ENCODE measurements at places on chromosomes 4 and X. TPM values are rescaled to one million over a fixed set of nuclear protein-coding genes. Genes with fewer than 3 reads are reported as not detected.

Gene MID1
- total RNA-seq = 0.27 TPM

Gene HOPX
- 124 TPM for total RNA-seq

Gene EGFL6
- 0.64 TPM for total RNA-seq

Gene TMPRSS11B
- total RNA-seq = not detected

Gene PTCHD1
- not detected for total RNA-seq

Gene ABHD18
- 18.9 TPM for total RNA-seq

Gene ZFP42
- not detected for total RNA-seq

Gene ADAMTS3
- total RNA-seq = not detected

Gene COX7B2
- not detected for total RNA-seq

Gene ELF4
- 28.2 TPM for total RNA-seq

Gene TMEM31
- 0.44 TPM for total RNA-seq

Gene EFHC2
- 0.58 TPM for total RNA-seq

Gene GPR119
- not detected for total RNA-seq

Gene SYNPO2
- 0.12 TPM for total RNA-seq

Gene CCDC120
- total RNA-seq = 3.6 TPM

Gene CXCL3
- total RNA-seq = not detected

Gene GC
- total RNA-seq = not detected

Gene ADGRG4
- total RNA-seq = not detected

Gene SH3RF1
- 0.24 TPM for total RNA-seq

Gene USP11
- 27.7 TPM for total RNA-seq

Gene EREG
- total RNA-seq = not detected

Gene FATE1
- total RNA-seq = not detected

Data from activated CD4-positive, alpha-beta memory T cell treated with anti-CD3 and anti-CD28 coated beads for 36 hours (primary cell).